T-helper 9 cell (primary cell): ENCODE measurements at places on chromosomes 3 and 15.

- no peak for DNase-seq
Measured at GRCh38 chr3:155102329-155102728, 22.2 kb downstream of the MME start.

GRCh38 chr3:94167796-94168195 lies 104.9 kb downstream of the NSUN3 start:
- no peak for DNase-seq

GRCh38 chr3:22835041-22835440 lies 368.1 kb upstream of the UBE2E2 start:
- no peak for DNase-seq

DNA sequence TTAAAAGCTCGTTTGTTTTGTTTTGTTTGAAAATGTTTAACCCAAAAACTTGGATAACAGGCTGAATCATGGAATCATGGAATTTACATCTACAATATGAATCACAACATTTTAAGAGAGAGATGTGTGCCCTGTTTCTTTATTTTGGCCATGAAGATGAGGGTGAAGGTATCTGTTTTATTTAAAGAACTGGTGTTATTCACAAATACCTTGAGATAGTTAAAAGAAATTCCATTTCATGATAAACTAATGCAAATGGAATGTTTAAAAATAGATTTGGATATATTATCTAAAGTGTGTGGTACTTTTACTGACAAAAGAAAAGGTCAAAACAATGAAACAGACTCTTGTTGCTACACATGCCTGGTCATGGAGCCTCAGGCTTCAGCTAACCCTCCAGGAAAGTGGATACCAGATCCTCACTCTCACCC lies 486.0 kb upstream of the CFAP20DC start:
- no peak for DNase-seq

DNA sequence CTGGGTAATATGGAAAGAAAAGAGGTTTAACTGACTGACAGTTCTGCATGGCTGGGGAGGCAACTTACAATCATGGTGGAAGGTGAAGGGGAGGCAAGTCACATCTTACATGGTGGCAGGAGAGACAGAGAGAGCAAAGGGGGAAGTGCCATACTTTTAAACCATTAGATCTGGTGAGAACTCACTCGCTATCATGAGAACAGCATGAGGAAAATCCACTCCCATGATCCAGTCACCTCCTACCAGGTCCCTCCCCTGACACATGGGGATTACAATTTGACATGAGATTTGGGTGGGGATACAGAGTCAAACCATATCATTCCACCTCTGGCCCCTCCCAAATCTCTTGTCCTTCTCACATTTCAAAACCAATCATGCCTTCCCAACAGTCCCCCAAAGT lies 16.0 kb upstream of the ACOX2 start:
- DNase-seq: no peak
